ENCODE measurements at places on chromosomes 7 and 10.

- no peak for DNase-seq
Observed at GRCh38 chr7:102913826-102914225, 1.0 kb downstream of the LRRC17 start.

DNA sequence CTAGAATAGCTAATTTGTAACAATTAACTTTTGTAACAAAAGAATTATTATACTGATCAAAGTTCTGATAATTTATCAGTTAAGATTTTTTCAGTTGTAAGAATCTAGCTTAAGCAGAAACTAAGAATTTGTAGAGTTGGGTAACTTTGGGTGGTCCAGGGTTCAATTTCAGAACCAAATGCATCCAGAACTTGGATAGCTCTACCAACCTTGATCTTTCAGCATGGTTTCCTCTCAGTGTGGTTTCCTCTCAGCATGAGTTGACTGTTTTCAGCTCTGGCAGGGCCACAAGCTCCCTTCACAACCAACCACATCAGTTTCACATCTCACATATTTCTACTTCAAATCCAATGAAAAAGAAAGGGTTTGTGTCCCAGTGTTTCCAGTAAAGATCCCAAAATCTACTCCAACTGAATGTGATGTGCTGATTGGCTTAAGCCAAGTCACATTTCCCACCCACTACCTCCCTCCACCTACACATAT, 3.3 kb upstream of the FAS start:
- no peak for DNase-seq

DNA sequence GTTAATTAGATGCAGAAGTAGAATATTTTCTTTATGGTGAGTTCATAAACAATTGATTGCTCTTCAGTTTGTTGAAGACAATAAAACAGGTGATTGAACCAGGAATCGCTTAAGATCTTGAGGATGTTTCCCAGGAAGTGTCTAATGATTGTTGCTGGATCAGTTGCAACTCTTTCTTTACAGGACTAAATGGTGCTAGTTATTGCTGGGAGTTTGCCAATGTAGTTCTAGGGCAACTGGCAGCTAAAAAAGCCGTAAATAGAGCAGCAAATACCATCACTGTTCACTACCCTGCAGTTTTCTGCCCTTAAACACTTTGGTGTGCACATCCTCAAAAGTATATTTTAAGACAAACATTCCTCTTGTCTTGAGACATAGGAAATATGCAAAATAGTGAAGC, 119.2 kb upstream of the ANK3 start:
- DNase-seq, result no peak

GRCh38 chr10:21243748-21244257, 281.7 kb downstream of the SKIDA1 start:
- DNase-seq, result no peak

DNA sequence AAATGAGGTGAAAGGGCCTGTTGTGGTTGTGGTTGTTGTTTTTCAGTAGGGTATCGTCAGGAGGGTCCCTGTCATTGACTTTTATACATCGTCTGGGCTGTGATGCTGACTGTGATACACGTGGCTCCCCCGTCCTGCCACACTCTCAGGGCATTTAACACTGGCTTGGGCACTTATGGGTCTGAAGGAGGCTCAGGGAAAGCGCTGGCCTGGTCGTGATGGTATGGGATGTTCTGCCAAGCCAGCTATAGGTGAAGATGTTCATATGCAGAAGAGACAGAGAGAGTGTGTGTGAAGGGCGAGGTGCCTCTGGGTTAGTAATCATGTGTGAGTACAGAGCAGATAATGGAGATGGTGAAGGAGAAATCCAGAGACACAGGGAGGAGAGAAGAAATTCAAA, 158.5 kb downstream of the PRPF18 start:
- no peak for DNase-seq

DNA sequence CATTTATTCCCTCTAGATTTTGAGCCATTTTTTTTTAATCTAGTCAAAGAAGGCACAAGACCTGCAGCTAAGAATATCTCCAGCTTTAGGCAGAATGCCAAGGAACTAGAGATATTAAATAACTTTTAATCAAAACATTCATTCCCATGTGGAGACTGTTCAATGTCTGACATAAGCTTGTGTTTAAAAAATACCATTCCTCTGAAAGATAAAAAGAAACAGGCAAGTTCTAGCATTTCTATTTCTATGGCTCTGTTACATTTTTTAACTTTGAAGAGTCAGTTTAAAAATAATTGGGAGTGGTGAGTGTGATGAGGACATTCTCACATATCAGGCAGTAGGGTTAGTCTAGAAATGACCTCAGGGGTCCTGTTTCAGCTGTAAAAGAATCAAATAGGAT, 48.0 kb downstream of the RHOBTB1 start:
- DNase-seq, result no peak

All from NCI-H1694 treated with DMSO at 0.1 percent for 48 hours (cell line).